ENCODE measurements at places on chromosomes 6 and 20. TPM values are rescaled to one million over a fixed set of nuclear protein-coding genes. Genes with fewer than 3 reads are reported as not detected.

DNA sequence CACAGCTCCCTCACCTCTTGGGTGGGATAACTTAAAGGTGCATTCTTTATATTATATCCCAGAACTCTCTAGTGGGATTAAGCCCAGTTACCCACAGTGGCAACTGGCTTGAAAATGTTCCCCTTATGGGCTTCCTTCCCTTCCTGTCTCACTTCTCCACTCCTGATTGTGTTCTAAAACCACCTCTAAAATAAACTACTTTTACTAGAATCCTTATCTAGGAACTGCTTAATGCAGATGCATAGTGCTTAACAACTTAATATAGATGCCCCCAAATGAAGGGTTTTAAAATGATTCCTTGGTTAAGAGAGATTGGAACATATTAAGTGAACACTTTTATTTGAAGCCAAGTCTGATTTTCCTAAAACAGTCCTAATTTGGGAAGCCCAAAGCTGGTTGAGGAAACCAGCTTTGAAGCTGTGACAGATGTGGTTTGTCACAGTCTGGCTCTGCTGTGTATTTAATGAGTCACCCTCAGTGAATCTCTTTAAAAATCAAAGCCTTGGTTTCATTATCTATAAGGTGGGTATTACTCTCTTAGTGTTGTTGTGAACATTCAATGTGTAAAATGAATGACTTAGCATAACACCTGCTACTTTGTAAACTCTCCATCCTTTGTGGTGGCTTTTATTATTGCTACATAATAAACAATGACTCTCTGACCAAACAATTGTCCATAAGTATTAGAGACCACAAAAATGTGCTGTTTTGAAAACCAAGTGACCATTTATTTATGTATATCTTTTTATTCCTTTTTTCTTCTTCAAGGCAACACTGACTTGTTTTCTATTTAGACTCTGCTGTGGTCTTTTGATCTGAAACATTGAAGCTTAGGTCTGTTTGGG lies 24.4 kb downstream of the PLCB1 start:
- no peaks in the 10 kb centered on the region for H3K4me1 ChIP-seq
- H3K27ac ChIP-seq = peak overlapping the region; percentile 30
- H3K4me3 ChIP-seq = no peak overlapping the region
- H3K36me3 ChIP-seq = no peaks in the 10 kb centered on the region

GRCh38 chr6:36243562-36244212 lies 26.2 kb upstream of the PNPLA1 start:
- no peaks in the 10 kb centered on the region for H3K36me3 ChIP-seq
- no peak overlapping the region for H3K27ac ChIP-seq
- H3K27me3 ChIP-seq = no peaks in the 10 kb centered on the region

DNA sequence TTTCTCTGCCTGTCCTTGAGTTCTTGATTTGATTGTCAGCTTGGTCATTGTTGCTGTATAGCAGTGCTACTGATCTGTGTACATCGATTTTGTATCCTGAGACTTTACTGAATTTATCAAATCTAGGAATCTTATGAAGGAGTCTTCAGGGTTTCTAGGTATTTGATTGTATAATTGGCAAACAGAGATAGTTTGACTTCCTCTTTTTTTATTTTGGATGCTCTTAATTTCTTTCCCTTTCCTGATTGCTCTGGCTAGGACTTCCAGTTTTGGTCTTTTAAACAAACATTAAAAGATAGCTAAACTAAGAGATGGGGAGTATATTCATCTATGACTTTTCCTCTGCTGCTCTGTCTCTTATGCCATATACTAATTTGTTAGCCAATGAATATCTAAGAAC lies 62.4 kb downstream of the NCOA7 start:
- no peaks in the 10 kb centered on the region for H3K27me3 ChIP-seq
- DNase-seq = no peak
- no peak overlapping the region for H3K4me3 ChIP-seq
- H3K36me3 ChIP-seq = no peaks in the 10 kb centered on the region
- no peak overlapping the region for H3K27ac ChIP-seq

The LRRC1 gene
- total RNA-seq = 94.5 TPM

The SGK2 gene
- 293 TPM for total RNA-seq

Measured in transverse colon (tissue), 4 donors.